ENCODE measurements at places on chromosomes 5 and 9.

GRCh38 chr9:114491430-114492003 lies 13.8 kb downstream of the WHRN start:
- DNase-seq, result no peak

GRCh38 chr9:36364577-36364976 lies 35.5 kb downstream of the RNF38 start:
- no peak for DNase-seq

- DNase-seq, result no peak
These were observed 127.5 kb upstream of the CDKN2B start for GRCh38 chr9:22136461-22137096.

DNA sequence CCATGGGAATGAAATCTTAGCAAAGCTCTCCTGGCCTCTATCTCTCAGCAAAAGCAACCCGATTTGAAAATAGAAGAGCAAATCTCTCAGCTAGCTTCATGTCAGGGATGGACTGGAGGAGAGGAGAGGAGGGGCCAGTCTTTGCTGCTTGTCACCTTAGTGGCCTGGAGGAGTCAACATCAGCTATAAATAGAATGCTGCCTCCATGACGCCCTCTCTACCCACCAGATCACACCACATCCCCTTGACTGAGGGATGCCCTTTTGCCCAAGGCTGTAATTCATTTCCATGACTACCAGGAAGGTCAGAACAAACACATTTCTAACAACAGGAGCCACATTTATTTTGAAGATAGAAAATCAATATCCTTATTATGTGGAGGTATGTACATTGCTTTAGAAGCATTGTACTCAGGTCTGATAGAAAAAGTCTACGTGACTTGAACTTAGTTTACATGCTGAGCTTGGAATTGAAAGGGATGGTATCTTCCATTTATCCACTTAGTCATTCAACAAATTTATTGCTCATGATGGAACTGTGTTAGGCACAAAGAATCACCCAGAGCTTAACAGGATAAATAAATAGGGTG lies 92.4 kb upstream of the LIFR start:
- DNase-seq, result no peak

- no peak for DNase-seq
These were observed 298.6 kb downstream of the PARP8 start for GRCh38 chr5:50964746-50965653.

DNA sequence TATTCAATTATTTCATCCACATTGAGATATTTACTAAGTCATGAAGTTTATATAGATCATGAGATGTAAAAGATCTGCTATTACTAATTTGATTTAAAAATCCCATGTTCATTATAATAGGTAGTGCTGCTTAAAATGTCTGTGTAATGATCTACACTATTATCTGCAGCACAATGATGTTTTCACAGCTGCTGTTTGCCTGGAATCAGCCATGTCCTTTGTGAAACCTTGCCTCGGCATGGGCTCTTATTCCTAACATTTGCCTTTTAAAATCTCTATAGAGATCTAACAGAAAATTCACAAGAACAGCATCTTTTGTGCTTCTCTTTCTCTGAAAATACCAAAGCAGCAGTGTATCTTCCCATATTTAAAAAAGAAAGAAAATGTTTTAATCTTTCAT lies 444.6 kb downstream of the PTPRD start:
- no peak for DNase-seq

DNA sequence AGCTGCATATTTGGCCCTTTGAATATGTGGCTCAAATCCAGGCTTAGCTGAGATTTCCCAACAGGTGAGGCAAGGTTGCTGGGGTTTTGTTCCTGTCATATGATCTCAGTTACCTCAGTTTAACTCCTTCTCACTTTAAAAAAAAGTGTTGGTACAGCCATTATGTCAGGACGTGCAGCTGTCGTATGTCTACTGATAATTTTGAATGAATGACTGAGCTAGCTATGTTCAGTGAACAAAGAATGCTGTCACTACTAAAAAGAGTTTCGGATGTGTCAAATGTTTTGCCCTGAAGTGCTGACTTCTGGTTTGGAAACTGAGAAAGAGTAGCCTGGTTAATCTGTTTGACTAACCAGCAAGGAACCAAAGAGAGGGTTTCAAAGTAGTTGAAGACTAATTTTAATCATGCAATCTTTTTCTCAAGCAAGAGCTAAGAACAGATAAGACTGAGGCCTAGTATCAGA lies 106.3 kb upstream of the NR3C1 start:
- no peak for DNase-seq

GRCh38 chr9:37105234-37105633 lies 15.1 kb upstream of the ZCCHC7 start:
- DNase-seq, result no peak

DNA sequence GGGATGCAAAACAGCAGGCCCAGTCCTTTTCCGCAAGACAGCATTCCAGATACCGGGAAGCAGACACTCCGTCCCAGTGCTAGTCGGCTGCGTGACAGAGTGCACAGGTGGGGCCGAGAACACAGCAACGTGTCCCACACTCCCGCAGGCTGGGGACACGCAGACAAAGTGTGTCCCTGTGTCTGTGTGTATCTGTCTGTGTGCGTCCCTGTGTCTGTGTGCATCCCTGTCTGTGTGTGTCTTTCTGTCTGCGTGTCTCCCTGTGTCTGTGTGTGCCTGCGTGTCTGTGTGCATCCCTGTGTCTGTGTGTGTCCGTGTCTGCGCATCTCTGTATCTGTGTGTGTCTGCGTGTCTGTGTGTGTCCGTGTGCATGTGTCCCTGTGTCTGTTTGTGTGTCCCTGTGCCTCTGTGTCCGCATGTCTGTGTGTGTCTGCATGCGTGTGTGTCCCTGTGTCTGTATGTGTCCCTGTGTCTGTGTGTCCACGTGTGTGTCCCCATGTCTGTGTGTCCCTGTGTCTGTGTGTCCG lies 137.0 kb downstream of the MRPL36 start:
- DNase-seq, result no peak

- DNase-seq, result no peak
These were observed 1.9 kb downstream of the SPARC start for GRCh38 chr5:151684690-151685361.

DNA sequence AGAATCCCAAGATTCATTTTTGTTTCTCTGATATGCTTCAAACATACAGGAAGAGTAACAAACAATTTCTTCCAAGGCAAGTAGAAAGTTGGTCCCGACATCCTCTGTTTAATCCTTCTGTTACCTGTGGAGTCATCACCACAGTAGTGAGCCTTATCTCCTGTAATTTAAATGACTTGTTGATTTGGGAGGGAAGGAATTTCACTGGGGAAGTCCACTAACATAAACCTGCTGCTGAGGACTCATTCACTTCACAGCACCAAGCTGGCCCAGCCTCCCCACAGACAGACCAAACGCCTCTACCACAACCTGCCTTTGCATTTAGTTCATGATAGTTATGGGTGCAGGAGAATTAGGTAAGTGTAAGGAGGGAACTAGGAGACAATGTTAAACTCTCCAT lies 63.2 kb downstream of the PRKACG start:
- DNase-seq, result no peak

DNA sequence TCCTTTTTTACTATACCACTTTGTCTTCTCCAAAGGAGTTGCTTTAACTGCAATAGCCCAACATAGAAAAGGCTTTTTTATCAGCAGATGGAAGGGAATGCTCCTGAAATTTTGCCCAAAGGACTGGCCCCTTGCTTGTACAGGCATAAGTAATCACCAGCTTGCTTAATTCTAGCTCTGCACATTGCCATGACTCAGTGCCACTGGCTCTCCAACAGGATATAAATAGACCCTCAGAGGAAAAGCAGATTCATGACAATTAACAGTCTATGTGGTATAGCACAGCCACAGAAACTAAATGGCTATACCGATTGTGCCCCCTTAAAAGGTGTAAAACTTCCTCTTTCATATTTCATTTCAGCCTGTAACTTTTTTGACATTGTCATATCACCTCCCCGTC lies 227.0 kb downstream of the ZNF608 start:
- peak; percentile 32 for DNase-seq

GRCh38 chr9:98605116-98605515 lies 103.6 kb downstream of the GABBR2 start:
- DNase-seq, result no peak

DNA sequence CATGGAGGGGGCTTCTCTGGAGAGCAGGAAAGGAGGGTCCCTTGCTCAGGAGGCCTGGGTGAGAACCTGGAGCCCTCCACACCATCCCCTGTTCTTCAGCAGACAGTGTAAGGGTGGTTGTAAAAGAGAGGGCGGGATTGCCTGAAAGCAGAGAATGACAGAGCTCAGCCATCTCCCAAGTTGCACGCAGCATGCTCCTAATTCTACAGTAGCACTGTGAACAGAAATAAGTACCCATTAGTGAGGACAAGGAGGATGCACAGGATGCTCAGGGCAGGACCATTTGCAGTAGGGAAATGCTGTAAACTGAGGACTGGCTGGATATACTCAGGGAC lies 8.4 kb downstream of the CCDC69 start:
- DNase-seq, result no peak

- DNase-seq, result no peak
These were observed 169.7 kb downstream of the C9orf50 start for GRCh38 chr9:129451089-129451656.

DNA sequence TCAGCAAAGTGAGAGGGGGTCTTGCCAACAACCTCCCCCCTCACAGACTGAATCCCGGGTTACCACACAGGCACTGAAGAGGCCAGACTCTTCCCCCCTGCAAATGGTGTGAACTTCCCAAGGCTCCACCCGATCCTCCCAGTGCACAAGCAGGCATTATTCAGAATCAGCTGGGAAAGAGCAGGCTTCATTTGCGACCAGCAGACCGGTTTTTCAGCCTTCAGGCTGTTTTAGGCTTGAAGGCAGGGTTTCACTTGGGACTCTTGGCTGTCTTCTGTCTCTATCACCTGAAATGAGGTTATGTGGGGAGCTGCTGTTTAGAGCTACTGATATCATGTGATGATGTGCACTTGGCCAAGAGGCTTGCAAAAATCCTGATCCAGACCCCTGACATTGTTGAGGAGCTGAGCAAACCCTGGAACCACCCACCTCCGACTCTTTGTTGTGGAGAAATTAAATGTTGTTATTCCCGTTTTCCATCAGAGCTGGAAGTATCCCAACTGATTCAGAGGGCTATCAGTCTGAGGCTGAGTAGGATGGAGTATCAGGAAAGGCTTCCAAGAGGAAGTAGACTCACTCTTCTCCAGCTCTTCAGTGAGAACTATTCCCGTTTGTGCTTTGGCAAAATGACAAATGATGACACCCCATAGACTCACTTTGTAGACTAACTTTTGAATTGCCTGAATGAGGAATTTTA lies 63.3 kb upstream of the ZFR start:
- DNase-seq, result no peak

GRCh38 chr9:12930906-12931305 lies 156.1 kb downstream of the LURAP1L start:
- no peak for DNase-seq

DNA sequence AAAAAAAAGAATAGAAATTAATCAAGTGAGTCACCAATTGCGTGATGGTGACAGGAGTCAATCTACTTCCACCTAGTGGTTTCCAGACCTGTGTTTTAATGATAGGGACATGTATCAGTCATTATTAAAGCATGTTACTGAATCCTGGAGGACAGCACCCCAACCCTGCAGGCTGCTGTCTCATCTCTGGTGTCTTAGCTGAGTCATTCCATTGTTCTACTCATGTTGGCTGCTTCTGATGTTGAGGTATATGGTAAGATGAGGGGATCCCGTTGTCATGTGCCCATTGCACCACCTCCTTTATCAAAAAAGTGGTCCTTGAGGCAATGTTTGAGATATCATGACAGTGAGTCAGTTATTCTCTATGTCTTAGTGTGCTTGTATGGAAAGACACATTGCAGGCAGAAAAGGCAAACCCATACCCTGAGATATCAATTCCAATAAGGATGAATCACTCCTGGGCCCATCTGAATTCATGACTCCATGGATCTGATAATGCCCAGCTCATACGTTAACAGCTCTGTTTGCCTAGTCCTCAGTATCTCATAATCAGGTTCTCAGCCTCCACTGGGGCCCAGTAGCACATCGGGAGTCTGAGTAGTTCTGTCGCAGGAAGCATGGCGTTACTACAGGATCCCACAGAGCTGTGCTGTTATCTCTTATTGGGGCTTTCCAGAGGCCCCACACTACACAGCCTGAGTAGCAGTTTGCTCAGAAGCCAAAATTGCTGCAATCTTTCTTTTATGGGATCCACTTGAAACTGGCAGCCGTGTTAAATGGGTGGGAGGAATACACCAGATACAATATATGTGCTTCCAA lies 31.2 kb downstream of the HMGCS1 start:
- DNase-seq, result no peak

GRCh38 chr5:32153723-32154122 lies 20.4 kb downstream of the GOLPH3 start:
- DNase-seq, result no peak

DNA sequence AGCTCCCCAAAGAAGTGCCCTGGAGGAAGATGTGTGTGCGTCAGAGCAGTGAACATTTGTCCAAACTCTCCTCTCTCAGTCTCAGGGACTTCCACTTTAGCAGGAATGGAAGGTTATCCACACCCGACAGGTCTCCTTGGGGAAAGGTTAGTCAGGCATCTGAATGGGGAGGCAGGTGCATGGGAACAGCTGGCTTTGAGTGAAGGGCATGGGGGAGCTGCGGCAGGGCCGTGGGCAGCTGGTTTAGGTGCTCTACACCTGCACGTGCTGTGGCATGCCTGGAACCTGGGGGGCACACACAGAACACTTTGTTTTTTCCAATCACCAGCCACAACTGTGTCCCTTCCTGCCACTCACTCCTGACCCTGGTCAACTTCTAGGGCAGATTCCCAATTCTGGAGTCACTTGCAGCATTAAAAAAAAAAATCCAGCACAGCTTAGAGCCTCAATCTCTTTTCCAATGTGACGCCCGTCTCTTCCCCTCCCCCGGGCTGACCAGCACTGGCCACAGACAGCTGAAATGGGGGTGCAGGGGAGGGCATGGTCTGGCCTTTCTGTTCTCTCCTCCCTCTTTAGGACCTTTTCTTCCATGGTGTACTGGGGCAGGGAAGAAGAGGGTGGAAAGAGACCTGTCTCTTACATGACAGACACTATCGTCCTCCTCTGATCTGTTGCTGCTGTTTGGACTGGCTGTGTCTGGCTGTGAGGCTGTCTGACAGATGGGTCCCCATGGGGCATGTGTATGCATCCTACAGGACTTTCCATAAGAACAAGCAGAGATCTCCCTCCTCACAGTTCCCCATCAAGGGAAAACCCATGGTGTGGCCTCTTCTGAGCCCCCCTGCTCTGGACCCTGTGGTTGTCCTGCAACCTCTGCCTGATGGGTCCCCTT lies 9.5 kb upstream of the IL3 start:
- DNase-seq, result no peak

GRCh38 chr9:28439688-28440087 lies 866.4 kb upstream of the C9orf72 start:
- no peak for DNase-seq

GRCh38 chr9:10045598-10045997 lies 567.2 kb downstream of the PTPRD start:
- DNase-seq, result no peak
